Non-pigmented ciliary epithelial cell (primary cell): ENCODE measurements at places on chromosomes 3 and 15.

- DNase-seq = no peak
Observed at GRCh38 chr3:157129803-157130466, 30.0 kb downstream of the CCNL1 start.

DNA sequence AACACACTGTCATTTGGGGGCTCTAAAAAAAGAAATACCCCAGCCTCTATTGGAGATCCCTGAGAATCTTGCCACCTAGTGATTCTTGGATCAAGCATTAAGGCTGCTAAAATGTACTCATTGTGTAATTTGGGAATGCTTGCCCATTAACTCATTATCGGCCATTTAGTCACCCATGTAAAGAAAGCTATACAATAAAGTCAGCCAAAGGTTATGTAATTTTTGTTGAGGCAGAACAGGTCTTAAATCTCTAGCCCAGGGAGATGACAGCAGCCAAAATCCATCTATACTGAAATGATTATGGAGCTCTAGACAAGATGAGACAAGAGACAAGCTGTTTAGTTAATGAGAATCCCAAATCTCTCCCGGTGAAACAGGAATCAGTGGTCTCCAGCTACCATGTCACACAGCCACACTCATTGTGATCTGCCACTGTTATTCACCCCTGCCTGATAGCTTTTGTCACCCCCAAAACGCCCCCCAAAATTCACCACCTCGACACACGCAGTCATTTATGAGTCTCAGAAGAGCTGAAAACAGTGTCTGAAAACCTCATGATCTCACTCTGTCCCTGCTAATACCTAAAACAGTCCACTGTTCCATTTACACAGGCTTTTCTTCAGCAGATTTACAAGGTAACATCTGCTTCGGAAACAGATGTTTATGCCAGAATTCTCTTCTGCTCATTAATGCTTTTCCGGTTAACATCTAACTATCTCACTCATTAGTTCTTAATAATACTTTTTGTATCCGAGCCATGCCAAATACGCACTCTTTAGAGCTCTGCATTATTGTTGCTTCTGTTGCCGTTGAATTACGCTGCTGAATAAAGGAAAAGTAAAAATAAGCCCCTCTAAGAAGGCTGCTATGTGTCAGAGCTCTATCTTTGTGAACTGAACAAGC lies 138.5 kb downstream of the RORA start:
- DNase-seq = no peak

DNA sequence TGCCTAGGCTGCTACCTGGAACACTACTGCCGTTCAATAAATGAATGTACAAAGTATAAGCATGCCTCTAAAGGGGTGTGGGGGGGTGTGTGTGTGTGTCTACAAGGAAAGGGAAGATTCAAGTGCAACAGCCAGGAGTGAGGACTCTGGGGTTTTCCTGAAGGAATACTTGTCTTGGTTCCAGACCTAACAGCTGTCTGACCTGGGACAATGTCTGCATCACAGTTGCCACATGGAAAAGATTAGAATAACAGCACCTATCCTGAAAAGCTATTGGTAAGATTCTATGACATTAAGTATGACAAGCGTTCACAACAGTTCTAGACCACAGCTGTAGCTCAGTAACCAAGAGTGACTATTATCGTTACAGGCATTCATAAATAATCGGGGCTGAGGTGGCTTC lies 345.2 kb downstream of the FOXP1 start:
- DNase-seq = no peak

GRCh38 chr3:52430416-52430810 lies 14.5 kb downstream of the SEMA3G start:
- no peak for DNase-seq

DNA sequence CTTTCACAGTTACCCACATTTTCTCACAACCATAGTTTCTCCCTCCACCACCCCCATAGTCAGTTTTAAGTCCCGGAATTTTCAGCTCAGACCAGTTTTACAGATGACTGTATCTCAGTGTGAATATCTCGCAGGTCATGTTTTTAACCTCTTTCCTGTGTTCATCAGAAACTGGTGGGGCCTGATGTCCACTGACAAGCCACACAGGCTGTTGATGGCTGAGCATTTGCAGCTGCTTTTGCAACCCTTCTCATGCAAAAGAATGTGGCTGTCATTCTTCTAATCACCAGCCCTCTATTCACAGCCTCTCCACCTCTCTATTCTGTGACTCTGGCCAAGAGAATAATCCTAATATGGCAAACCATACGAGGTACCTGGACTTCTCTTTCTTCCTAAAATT lies 8.5 kb downstream of the GYG1 start:
- DNase-seq = no peak

DNA sequence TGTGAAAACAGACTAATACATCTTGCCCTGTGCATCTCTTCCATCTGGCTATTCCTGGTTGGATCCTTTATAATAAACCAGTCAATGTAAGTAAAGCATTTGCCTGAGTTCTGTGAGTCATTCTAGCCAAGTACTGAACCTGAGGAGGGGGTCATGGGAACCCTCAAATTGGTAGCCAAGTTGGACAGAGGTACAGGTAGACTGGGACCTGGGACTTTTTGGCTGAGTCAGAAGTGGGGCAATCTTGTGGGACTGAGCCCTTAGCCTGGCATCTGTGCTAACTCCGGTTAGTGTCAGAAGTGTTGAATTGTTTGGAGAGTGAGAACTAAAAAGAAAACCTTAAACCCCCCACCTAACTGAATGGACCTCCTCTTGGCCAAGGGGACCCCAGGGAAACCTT lies 21.0 kb upstream of the LIMD1 start:
- no peak for DNase-seq

DNA sequence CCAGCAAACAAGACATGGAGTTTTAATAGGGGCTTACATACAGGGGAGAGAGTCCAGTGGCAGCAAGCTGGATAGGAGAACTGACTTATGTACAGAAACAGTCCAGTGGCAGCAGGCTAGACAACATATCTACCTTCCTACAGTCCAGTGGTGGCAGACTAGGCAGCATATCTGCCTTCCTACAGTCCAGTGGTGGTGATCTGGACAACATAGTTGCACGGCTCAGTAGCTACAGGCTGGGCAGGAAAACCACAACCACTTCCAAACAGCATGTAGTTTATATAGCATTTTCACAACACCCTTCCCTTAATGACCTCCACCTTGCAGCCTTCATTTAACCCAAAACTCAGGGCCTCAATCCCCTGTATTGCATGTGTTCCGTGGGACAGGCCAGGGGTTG lies 181.3 kb upstream of the EIF1B start:
- no peak for DNase-seq

GRCh38 chr3:159783780-159784742 lies 204.6 kb upstream of the IL12A start:
- DNase-seq = no peak

DNA sequence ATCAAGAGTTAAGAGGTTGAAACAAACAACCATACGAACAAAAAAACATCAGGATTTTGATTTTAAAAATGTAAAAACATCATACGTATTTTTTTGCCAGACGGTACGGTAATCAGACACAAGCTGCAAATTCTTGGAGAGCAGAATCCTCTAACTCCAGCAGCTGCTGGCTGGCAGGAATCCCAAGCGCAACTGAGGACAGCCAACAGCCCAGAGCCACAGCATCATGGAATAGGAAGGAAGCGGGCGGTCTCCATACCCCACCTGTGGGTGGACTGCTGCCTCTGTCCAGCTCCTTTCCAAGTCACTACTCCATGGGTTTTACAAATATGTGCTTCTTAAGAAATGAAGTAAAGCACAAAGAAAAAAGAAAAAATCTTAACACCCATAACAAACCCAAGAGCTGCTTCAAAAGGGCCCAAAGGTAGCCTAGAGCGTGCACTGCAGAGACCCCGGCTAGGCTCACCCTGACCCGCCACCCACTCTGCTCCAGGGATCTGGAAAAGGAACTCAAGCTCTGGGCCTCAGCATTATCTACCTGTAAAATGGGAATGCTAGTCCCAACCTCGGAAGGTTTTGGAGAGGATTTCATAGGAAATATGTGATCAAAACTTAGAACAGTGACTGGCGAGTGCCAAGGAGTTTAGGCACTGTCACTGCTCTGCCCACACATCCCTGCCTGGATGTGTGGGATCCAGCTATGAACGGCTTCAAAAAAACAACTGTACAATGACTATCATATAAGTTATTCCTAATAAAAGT lies 33.4 kb downstream of the ZXDC start:
- no peak for DNase-seq

GRCh38 chr3:176971613-176972174 lies 225.6 kb downstream of the TBL1XR1 start:
- DNase-seq = no peak

DNA sequence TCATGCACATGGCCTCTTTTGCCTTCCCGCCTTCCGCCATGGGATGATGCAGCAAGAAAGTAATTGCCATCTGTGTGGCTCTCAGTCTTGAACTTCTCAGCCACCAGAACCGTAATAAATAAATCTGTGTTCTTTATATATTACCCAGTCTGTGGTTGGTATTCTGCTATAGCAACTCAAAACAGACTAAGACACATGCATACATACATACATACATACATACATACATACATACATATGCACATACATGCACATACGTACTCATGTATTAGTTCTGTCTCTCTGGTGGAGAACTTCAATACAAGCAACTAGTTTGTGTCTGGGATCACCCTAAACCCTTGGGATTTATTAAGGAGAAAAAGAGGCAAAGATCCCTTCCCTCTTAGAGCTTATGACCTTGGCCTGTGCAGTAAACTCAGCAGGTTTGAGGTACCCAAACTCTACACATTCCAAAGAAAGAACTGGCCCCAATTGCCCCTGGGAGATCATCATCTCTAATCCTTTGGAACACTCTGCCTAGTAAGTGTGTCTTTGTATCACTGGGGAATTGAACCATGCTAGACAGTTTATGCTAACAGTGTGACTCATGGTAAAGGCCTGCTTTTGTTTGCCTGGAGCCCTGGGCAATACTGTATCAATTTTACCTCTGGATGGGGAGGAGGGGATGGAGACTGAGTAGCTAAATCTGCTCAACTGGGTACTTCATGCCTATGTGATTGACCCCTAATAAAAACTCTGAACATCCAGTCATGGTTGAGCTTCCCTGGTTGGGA lies 115.6 kb upstream of the LMCD1 start:
- DNase-seq = peak; percentile 3

GRCh38 chr3:156106721-156107373 lies 13.5 kb upstream of the KCNAB1 start:
- DNase-seq = no peak

- no peak for DNase-seq
Observed at GRCh38 chr3:189820365-189820720, 189.2 kb downstream of the TP63 start.
